Psoas muscle (tissue), 8 donors: ENCODE measurements at places on chromosomes 2 and 18. TPM values are rescaled to one million over a fixed set of nuclear protein-coding genes. Genes with fewer than 3 reads are reported as not detected.

- DNase-seq: no peak
These were observed 50.8 kb downstream of the ATOH8 start for GRCh38 chr2:85804583-85804982.

- no peak for DNase-seq
These were observed 156.7 kb downstream of the KLHL29 start for GRCh38 chr2:23541503-23542229.

GRCh38 chr2:102342888-102343287 is 12.7 kb upstream of the IL18R1 start:
- no peak for DNase-seq

- no peak for DNase-seq
These were observed 127.4 kb downstream of the RTTN start for GRCh38 chr18:70078106-70078505.

Gene DUSP19
- 1.2 TPM for total RNA-seq

- no peak for DNase-seq
These were observed 63.5 kb upstream of the NFE2L2 start for GRCh38 chr2:177328056-177328455.

Gene TLX2
- total RNA-seq: not detected

Gene NBAS
- 35.2 TPM for total RNA-seq

DNA sequence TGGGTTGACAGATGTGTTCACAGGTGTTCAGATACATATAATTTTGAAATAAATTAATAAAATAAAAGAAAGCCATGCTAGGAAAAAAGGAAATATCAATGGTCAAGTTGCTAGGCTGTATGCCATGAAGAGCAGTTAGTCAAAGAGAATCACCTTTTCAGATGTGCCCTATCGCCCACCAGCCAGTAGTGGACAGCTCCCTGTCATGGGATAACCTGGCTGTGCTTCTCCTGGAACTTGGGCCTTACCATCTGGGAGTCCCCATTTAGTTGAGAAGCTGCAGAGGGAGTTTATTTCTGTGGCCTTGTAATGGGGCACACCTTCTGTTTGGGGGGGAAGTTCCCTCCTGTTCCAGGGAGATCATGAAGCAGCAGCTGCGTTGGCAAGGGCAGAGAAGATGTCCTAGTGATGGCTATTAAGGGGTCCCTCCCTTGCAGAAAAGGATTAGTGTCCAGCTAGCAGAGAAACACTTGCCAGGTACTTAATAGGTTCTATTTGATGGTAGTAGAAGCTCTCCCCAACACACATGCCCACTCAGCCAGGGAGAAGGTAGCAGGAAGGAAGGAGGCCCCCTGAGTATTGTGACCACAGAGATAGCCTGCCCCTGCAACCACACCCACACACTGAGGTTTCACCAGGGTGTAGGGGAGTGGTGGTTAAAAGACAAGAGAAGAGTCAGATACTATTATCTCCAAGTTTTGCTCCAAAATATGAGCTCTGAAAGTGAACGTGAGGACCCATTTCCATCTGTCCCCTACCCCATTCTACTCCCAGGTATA is 117.7 kb downstream of the B3GNT2 start:
- no peak for DNase-seq

- DNase-seq: no peak
These were observed 310.4 kb upstream of the CCDC68 start for GRCh38 chr18:55269622-55270021.

DNA sequence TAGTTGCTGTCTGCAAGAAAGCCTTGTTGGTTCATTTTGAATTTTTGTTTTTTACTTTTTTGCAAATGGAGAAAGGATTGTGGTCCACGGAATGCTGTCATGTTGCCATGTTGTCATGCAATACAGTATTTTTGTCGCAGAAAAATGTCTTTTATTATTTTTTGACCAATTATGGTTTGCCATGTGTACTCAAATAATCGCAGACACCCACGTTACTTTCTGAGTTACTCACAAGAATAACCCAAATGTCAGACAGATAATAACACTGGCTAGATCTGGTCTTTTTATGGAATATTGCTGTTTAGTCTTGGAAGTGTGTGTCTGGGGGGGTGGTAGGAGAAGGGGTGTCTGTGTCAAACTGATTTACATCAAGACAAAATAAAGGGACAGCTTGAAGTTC is 188.9 kb downstream of the LTBP1 start:
- DNase-seq: no peak

Gene GPR45
- not detected for total RNA-seq

Gene G6PC2
- not detected for total RNA-seq

DNA sequence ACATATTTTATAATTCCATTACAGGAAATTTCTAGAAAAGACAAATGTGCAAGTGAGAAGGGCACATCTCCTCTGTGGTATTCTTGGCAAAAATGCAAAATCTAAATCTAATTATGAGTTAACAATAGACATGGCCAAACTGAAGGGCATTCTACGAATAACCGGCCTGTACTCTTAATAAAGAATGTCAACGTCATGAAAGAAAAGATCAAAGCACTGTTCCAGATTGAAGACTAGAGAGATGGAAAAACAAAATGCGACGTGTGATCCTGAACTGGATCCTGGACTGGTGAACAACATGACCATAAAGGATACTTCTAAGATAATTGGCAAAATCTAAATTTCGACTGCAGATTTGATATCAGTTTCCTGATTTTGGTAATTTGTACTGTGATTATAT is 3.0 kb downstream of the CDKL4 start:
- no peak for DNase-seq

GRCh38 chr2:99891428-99891780 is 251.0 kb downstream of the AFF3 start:
- no peak for DNase-seq

DNA sequence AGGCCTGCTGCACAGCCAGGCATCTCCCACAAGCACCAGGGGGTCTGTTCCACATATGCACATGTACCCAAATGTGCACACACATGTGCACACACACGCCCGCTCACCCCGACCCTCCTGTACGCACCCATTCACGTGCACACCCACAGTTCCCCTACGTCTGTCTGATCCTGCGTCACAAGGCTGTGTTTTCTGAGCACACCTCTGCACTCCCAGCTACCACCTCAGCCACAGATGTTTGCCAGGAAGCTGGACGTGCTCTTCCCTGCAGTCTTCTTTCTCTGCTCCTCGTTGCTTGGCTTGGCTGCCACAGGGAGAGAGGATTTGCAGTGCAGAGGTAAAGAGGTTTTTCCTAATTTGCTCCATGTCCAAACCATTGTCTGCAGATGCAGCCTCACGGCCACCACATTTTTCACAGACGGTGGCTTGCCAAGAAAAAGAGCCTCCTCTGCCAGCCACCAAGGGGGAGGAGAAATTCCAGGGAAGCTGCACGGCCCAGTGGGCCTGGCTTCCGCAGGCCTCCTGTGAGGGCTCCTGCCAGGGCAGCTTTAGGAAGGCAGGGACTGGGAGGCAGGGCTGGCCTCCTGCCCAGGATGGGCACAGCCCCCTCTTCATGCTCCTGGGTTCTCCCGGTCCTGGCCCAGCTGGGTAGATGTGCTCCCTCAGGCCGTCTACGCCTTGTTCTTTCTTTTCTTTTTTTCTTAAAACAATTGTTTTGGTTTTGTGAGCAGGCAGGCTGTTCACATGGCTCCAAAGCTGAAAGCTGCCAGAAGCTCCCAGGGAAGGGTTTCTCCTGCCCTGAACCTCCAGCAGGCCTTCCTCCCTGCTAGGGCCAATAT is 29.3 kb upstream of the HS6ST1 start:
- DNase-seq: peak; percentile 60

Gene VWA3B
- total RNA-seq: 0.24 TPM

DNA sequence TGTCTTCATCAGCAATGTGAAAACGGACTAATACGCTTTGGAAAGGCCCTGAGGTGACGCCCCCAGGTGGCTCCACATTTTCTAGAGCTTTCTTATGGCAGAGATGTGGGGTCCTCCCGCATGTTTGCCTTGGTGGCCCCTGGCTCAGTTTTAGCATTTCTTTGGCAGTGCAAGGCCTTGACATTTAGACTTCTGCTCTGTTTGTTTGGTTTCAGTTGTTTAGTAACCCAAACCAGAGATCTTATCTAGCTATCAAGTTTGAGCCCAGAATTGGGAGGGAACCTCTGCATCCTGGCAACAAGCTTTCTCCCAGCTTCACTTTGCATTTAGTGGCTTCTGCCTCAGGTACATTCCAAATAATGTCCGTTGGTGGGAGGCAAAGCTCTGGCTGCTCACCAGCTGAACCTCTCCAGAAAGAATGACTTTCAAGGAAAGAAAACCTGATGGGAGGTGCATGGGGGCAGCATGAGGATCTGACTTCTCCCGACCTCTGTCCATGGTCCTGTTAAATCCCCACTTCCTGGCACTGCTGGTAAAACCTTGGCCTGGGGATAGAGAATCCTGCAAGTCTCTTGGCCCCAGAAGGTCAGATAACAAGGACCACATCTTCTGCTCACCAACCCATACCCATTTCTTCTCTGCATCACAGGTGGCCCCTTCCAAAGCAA is 12.0 kb upstream of the MBP start:
- DNase-seq: no peak

DNA sequence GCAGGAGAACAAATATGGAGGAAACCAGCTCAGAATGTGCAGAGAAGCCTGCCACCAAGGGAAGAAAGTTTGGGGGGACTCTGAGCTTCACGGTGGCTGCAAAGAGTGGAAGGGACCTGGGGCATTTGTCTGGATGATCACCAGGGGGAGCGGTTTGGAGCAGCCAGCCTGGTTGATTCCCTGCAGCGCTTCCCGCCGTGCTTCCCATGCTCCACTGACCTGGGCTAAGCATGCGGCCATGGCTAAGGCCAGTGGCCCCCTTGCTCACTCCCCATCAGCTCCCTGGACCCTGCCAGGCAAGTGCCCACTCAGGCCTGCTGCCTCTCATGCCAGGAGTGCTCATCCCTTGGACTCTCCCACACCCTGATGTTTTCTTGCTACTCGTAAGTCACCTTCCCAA is 27.0 kb downstream of the NTSR2 start:
- DNase-seq: no peak

DNA sequence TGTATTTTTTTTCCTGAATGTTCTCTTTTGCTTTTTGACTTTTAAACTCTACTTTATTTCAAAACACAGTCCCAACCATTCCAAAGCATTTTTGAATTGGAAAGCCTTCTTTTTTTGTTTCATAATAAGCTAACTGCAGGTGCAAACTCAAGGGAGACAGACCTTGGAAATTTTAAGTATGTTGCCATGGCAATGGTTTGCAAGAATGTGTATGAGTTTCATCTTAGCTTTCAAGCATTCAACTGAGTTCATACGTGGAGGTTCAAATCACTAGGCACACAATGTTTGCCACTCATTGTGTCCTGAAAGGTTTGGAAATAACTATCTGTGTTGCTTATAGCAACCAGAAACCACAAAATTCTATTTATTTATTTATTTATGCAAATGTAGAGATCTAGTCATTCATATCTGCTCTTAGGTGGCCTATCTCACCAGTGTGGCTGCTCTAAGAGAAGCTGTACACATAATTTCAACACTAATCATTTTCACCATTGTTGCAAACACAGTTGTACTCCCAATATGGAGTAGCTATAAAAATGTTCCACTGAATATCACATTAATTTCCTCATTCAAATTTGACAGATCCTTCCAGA is 805.7 kb upstream of the FSHR start:
- DNase-seq: no peak

Gene CCDC85A
- 3.2 TPM for total RNA-seq

DNA sequence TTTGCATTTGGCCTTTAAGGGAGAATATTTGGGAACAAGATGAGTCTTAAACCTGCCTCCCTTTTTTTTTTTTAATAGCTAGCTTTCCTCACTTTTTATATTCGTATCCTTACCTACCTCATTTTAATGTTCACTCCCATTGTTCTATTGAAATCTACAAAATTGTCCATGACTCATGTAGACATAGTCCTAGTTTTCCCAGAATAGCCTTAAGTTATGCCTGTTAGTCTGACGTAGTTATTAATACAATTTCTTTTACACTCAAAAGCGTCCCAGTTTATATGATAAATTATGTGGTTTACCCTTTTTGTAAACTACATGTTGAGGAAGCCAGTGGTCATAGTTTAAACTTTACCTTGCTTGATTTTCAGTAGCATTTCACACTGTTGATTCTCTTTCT is 73.4 kb downstream of the UBR3 start:
- DNase-seq: no peak

- DNase-seq: no peak
These were observed 423.8 kb upstream of the MEX3C start for GRCh38 chr18:51621113-51621863.

DNA sequence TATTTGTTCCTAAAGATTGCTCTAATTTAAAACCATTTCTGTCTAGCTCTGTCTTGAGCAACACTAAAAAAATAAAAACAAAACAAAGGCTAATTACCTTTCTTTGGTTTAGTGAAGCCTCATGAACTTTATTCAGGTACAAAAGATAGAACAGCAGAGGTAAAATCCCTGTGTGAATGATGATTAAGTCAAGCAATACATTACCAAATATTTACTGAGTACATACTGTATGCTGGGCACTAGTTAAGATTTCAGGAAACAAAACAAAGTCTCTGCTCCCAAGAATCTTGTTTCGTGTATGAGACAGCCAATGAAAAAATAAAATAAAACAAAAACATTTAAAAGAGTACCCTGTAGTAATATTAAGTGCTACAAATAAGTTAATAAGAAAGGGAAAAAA is 257.5 kb downstream of the RND3 start:
- no peak for DNase-seq

GRCh38 chr2:14234911-14235310 is 397.6 kb upstream of the LRATD1 start:
- DNase-seq: no peak

GRCh38 chr2:106065268-106065982 is 128.7 kb downstream of the UXS1 start:
- DNase-seq: peak; percentile 30

Gene CDH2
- 0.27 TPM for total RNA-seq

DNA sequence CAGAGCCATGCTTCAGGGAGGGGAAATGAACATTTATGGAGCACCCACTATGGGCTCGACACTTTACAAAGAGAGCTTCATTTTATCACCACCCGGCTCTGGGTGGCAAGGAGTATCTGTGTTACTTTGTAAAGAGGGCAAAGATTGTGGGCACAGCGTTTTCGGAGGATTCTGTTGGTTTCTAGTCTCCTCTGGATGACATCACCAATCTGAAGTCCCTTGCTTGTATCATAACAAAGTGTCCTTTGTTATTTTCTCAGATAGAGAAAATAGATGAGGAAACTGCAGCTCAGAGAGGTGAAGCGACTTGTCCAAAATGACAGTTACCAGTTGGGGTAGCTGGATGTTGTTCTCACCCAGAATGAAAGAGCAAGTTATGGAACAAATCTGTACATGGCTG is 162.8 kb downstream of the GLI2 start:
- DNase-seq: peak; percentile 7

- DNase-seq: no peak
These were observed 417.2 kb downstream of the CDH7 start for GRCh38 chr18:66167829-66168684.

- DNase-seq: no peak
These were observed 250.5 kb downstream of the LOXHD1 start for GRCh38 chr18:46406539-46406932.
